Gastrocnemius medialis (tissue), 4 donors: ENCODE measurements at places on chromosomes 5 and 9.

DNA sequence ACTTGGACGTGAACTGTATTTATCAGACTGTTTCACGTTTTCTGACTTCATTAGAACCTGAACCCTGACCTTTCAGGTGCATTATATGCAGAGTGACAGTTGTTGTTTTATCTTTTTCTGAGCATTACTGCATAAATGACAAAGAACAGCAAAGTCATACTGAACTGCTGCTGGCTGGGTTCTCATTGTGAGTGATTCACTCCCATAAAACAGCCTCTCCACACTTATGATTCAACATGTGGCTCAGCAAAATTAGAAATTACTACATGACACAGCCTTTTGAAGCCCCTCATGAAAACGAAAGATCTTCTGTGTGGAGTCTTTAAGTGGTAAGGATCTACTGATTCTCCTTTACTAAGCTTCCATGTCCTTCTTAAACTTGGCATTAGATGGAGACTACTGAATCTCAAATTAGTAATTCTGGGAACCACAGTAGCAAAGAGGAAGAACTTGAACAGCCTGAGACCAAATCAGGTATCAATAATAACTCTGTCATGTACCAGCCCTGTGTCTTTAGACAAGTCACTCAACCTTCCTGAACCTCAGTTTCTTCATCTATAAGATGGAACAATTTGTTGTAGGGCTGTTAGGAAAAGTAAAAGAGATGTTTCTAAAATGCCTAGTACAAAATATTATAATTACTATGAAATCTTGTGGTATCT, 172.3 kb upstream of the GNA14 start:
- no peaks in the 10 kb centered on the region for H3K27me3 ChIP-seq
- no peaks in the 10 kb centered on the region for H3K36me3 ChIP-seq
- DNase-seq = no peak
- H3K27ac ChIP-seq = no peak overlapping the region
- peaks cover 3% of the 10 kb centered on the region for H3K4me1 ChIP-seq

DNA sequence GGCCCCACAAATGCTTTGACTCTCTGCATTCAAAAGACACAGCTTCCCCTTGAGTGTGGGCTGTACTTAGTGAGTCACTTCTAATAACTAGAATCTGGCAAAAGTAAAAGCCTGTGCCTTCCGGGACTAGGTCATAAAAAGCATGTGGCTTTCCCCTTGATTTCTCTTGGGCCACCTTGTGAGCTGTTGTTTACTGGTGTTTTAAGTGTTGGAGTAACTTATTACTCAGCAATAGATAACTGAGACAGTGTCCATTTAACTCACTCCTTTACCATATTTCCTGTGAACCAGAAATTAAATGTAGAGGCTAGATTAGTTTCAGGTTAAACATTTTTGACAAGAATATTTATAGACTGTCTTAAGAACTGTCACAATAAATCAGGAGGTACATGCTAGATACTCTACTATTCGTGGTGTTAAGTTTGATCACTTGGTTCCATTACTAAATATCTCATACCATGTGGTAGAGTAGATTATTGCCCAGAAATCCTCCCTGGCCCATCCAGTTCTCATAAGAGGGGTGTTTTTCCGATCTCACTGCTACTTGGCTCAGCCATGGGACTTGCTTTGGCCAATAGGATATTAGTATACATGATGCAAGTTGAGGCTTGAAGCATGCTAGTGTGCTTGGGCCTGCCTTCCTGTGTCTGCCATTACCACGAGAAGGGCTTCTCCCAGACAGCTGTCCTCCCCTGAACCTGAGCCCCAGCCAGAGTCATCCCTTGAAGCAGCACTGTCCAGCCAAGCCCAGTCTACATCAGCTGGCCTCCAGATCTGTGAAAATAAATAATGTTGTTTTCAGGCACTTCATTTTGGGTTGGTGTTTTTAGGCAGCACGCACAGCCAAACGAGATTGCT, 10.4 kb upstream of the CMBL start:
- H3K36me3 ChIP-seq = no peaks in the 10 kb centered on the region
- H3K27me3 ChIP-seq = no peaks in the 10 kb centered on the region
- DNase-seq = no peak
- H3K4me1 ChIP-seq = peaks cover 21% of the 10 kb centered on the region

GRCh38 chr5:13187186-13187585, 757.3 kb downstream of the DNAH5 start:
- H3K4me3 ChIP-seq = no peak overlapping the region
- H3K27me3 ChIP-seq = no peaks in the 10 kb centered on the region
- no peak for DNase-seq
- no peaks in the 10 kb centered on the region for H3K4me1 ChIP-seq
- H3K27ac ChIP-seq = no peak overlapping the region

DNA sequence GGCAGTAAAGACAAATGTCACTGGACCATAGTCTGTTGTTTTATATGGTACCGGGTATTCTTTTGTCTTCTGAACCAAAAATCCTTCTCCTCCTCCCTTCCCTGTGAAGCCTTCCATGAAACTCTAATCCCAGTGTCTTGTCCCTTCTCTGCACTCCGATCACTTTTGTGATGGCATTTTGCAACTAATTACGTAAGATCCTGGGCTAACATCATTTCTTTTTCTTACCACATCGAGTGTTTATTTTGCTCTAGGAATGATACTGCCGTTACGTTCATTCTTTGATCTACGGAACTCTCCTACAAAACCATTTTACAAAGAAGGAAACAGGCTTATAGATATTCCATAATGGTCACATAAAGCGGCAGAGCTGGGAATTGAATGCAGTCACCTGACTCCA, 33.7 kb downstream of the SNX18 start:
- no peaks in the 10 kb centered on the region for H3K36me3 ChIP-seq
- no peak overlapping the region for H3K27ac ChIP-seq
- DNase-seq = no peak
- no peak overlapping the region for H3K4me3 ChIP-seq
- H3K4me1 ChIP-seq = peaks cover 4% of the 10 kb centered on the region
- no peaks in the 10 kb centered on the region for H3K27me3 ChIP-seq

DNA sequence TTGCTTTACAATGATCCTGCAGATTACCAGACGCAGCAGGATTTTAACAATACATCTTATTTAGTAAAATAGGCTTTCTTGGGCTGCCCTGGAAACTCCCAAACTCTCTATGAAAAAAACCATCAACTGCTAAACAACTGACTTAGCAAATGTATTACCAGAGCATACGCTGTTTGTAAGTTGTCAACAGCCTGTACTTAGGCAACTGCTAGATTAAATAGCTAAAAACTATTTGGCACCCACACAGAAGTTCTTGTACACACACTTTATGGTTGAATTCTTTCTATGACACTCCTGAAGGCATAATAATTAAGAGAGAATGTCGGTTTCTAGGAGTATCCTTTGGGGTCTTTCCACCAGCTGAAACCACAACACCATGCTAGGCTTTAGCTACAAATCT, 123.9 kb downstream of the FBXO38 start:
- no peaks in the 10 kb centered on the region for H3K4me1 ChIP-seq
- no peaks in the 10 kb centered on the region for H3K36me3 ChIP-seq
- H3K27me3 ChIP-seq = no peaks in the 10 kb centered on the region
- H3K4me3 ChIP-seq = no peak overlapping the region
- no peak overlapping the region for H3K27ac ChIP-seq
- no peak for DNase-seq

DNA sequence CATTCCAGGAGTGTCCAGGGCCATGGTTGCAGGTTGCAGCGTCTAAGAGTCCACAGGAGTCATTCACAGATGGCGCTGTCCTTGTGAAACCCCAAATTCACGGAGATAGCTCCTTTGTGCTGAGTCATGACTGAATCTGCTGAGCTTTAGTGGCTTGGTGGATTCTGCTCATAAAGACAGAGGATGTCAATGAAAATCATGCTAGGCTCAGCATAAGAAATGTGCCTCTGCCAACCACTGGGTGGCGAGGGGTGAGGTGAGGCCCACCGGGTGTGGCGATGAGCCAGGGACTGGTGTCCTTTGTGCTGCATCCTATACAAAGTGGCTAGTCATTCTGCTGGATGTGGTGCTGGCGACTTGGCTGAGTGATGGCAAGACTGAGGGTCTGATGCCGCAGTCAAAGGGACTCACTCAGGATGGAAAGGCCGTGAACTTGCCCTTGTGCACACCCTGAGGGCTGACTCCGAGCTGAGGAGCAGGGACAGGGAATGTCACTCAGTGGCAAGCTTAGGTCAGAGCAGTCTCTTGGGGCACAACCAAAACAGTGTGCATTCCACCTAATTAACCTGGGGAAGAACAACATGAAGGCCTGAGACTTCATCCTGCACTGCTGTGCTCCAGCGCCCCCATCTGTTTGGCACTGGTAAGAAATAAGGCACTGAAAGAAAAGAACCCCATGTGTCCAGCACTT, 71.5 kb downstream of the DAP start:
- H3K36me3 ChIP-seq = no peaks in the 10 kb centered on the region
- no peaks in the 10 kb centered on the region for H3K27me3 ChIP-seq
- H3K27ac ChIP-seq = no peak overlapping the region
- H3K4me3 ChIP-seq = no peak overlapping the region
- DNase-seq = no peak
- no peaks in the 10 kb centered on the region for H3K4me1 ChIP-seq
